COR-L47 (cell line): ENCODE measurements at places on chromosomes 12 and 14.
A peak's percentile ranks its signal among the peaks of the same experiment; 100 is the strongest.

GRCh38 chr12:116695464-116695725, 42.5 kb downstream of the SPRING1 start:
- no peak for DNase-seq

- DNase-seq = no peak
Measured at GRCh38 chr12:9184276-9184675, 23.9 kb downstream of the PZP start.

- DNase-seq = no peak
Measured at GRCh38 chr12:2453761-2454090, 341.0 kb upstream of the FKBP4 start.

DNA sequence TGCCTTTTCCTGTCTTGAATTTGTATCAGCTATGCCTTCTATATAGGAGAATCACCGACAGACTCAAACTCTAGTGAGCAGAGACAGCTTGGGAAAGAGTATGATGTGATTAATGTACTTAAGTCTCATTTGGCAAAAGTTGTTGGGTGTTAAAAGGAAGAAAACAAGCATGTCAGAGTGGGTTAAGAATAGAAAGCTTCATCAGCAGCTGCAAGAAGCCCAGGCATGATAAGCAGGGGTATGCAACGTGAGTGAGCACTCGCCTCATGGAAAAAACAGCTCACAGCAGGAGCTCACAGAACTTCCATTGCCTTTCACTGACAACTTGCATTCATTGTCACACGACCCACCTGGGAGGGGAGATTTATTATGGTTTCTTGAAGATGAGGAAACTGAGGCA, 35.9 kb upstream of the WNK1 start:
- no peak for DNase-seq

GRCh38 chr12:87259391-87259790, 769.8 kb downstream of the C12orf50 start:
- DNase-seq = no peak

GRCh38 chr12:67681105-67681778, 32.7 kb downstream of the DYRK2 start:
- no peak for DNase-seq

DNA sequence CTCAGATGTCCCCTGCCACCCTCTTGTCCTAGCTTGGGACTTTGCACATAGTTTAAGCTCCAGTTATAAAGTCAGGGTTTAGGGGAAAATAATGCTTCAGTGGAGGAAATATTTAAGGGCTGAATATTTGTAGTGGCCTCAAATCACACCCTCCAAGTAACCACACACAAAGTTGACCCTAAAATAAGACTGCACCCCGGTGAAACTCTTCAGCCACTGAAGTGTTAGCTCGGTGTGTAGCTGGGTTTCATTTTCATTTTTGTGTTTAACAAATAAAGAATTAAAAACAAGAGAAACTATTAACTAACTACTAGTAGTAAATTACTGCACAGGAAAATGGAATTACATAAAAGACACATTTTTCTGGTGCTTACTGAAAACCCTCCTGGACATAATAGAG, 14.8 kb upstream of the BCL11B start:
- DNase-seq = no peak

- no peak for DNase-seq
Measured at GRCh38 chr14:52094546-52095271, 25.9 kb upstream of the NID2 start.

DNA sequence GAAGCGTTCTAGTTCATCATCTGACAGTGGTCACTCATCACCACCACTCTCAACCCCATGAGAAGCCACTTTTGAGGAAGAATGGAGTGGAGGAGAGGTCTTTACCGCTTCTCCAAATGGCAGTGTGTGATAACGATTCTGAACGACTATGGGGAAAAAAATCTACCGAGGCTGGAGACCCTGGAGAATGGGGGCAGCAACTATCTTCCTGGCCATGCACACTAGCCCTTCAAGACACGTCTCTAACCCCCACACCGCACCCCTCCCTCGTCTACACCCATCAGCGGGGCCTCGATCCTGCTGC, 365 bp downstream of the ING4 start:
- DNase-seq = no peak

- no peak for DNase-seq
Measured at GRCh38 chr12:109744986-109745942, 31.6 kb downstream of the FAM222A start.

GRCh38 chr12:130117233-130117632, 45.0 kb upstream of the FZD10 start:
- no peak for DNase-seq

GRCh38 chr12:123131879-123132402, 18.9 kb downstream of the PITPNM2 start:
- peak; percentile 90 for DNase-seq

- DNase-seq = no peak
Measured at GRCh38 chr12:132489078-132489601, 811 bp upstream of the FBRSL1 start.

GRCh38 chr12:128586451-128587029, 237.2 kb downstream of the SLC15A4 start:
- DNase-seq = no peak

DNA sequence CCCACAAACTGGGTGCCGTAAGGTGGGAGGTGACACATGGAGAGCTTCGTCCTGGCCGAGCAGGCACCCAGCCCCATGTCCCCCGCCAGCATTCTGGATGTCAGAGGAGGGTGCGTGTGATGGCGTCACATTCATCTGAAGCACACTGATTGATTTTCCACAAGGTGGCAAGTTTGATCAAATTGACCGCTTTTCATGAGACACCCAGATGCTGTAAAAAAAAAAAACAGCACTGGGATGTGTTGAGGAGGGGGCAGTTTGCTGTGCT, 24.2 kb downstream of the SLC25A29 start:
- no peak for DNase-seq

DNA sequence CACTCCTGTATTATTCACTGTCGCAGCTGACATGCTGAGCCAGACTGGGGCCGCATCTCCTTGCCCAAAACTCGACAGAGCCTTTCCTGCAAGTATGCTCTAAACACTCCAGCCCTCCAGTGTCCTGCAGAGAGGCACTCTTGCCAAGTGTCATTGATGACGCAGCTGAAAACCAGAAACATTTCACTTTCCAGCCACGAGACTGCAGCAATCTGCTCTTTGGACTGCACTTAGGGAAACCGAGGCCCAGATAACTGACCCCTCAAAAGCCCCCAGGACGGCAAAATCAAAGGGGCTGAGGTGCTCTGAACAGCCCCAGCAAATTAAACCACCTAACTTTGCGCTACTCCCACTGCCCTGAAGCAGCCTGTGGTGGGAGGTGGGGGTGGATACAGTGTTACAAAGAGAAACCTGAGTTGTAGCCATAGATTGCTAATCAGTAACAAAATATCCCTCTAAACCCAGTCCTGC, 2.6 kb downstream of the CCDC85C start:
- no peak for DNase-seq

GRCh38 chr14:100775831-100776591, 49.3 kb downstream of the DLK1 start:
- no peak for DNase-seq

DNA sequence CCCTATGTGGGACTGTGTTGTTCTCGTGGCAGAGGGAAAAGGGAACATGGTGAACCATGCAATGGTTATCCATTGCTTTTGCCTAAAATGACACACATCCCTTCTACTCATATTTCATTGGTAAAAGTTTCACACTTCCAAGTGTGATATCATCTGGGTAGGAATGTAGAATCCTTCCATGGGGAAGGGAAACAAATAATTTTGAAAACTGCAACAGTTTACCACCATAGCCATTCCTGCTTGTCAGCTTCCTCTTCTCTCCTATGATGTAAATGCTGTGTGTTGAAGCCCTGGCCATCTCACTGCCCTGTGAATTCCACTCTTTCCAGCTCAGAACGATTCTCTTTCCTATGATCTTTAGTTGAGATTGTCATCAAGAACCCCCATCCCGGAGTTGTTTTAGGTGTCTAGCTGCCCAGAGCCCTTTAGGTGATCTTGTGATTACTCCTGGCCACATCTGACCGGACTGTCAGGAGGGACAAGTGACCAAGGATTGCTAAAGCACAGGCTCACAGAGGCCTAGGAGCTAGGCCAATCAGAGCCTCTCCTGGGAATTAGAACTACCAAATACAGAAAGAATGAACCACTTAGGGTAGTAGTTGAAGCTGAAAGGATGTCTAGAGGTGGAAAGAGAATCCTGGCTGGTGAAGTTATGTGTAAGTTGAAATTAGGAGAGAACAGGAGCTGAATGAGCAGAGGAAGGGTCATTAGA, 84.6 kb downstream of the VCPKMT start:
- no peak for DNase-seq

GRCh38 chr14:22333422-22334274, 255.4 kb downstream of the DAD1 start:
- DNase-seq = peak; percentile 32

DNA sequence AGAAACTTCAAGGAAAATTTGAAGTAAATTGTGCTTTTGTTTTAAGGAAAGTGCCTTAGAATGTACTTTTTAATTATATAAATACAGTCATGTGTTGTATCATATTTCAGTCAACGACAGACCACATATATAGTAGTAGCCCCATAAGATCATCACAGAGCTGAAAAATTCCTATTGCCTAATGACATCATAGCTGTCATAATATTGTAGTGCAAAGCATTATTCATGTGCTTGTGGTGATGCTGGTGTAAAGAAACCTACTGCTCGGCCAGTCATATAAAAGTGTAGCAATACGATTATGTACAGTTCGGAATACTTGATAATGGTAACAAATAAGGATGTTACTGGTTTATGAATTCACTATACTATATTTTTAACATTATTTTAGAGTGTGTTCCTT, 198.9 kb upstream of the SLC16A7 start:
- no peak for DNase-seq

DNA sequence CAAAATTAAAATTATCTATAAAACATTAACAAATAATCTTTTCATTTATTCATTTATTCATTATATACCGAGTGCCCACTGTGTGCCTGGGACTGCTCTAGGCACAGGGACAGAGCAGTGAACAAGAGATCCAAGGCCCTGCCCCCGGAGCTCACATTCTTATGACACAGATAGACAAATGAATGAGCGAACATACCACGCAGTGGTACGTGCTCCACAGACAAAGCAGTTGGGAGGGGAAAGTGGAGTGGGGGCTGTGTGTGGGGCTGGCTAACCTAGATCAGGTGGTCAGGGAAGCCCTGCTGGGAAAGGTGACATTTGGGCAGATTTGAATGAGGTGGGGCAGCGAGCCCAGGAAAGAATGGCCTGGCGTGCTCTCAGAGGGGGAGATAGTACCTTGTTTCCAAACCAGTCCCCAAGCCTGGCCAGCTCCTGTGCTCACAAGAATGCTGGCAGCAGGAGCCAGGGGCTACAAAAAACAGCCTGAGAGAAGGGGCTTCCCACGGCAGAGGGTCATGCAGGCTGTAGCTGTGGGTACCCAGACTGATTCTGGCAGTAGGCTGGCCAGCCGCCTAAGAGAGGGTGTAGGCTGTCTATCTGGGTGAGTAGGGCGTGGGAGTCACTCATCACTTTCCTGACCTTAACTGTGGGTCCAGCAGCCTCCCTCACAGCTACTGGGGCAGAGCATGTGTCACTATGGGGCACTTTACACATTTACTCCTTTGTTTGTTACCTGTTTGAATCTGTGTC, 57.8 kb upstream of the ACTN1 start:
- DNase-seq = no peak

DNA sequence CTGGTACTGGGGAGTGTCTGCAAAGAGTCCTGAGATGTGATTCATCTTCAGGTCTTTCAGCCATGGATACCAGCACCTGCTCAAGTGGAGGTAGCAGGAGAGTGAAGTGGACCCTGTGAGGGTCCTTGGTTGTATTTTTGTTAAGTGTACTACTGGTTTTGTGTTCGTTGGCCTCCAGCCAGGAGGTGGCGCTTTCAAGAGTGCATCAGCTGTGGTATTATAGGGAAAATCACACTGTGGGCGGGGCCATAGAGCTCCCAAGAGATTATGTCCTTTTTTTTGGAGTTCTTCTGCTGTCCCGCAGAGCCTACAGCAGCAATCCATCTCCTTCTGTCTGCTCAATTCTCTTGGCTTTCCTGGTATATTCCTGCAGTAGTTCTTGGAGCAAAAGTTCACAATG, 66.8 kb downstream of the SPATA7 start:
- DNase-seq = no peak

GRCh38 chr14:83217492-83217891, 1683.8 kb upstream of the SEL1L start:
- no peak for DNase-seq

DNA sequence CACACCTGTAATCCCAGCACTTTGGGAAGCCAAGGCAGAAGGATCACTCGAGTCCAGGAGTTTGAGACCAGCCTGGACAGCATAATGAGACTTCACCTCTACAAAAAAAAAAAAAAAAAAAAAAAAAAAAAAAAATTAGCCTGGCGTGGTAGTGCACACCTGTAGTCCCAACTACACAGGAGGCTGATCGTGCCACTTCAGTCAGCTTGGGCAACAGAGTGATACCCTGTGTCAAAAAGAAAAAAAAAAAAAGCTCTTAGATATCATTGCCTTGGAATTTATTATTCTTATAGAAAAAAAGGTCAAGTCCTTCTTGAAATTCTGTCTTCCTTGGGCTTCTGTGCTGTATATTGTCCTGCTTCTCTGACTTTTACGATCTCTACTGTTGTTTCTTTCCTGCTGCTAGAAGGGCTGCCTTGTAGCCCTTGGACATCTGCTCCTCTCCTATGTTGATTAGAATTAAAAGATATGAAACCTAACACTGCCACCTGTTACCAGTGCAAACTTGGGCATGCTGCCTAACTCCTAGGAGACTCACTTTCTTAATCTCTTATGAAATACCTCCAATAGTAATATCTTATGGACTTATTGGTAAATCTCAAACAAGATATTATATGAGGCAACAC, 5.7 kb downstream of the TMEM19 start:
- DNase-seq = no peak

GRCh38 chr12:109140560-109140959, 24.2 kb downstream of the ACACB start:
- DNase-seq = no peak

DNA sequence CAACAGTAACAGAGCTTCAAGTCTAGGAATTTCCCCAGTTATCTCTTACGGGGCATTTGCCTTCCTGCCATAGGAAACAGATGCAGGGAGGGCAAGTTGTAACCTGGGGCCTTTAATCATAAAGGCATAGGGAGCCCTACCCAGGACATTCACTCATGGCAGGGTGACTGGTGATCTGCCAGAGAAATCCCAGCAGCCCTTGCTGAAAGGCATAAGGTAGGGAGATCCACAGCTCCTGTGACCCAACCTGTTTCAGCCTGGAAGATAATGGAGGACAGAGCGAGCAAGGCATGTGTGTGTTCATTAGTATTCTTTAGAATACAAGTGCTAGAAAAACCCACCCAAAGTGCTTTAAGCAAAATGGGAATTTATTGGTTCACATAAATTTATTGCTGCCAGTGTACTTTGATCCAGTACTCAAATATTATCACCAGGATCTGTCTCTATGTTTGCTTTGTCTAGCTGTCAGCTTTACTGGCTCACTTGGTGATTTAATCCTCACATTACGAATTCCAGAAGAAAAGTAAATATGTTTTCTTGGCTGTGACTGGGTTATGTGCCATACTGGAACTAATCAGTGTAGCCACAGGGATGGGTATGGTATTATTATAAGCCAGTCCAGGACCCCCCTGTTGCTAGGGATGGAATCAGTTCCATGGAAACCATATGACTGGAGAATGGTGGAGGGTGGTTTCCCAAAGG, 21.1 kb upstream of the AKAP6 start:
- DNase-seq = peak; percentile 37
